Activated T-cell treated with anti-CD3 and anti-CD28 coated beads, Interleukin-2, amount 50 U/mL, for 48 hours (primary cell): ENCODE measurements at places on chromosomes 2 and 18.

DNA sequence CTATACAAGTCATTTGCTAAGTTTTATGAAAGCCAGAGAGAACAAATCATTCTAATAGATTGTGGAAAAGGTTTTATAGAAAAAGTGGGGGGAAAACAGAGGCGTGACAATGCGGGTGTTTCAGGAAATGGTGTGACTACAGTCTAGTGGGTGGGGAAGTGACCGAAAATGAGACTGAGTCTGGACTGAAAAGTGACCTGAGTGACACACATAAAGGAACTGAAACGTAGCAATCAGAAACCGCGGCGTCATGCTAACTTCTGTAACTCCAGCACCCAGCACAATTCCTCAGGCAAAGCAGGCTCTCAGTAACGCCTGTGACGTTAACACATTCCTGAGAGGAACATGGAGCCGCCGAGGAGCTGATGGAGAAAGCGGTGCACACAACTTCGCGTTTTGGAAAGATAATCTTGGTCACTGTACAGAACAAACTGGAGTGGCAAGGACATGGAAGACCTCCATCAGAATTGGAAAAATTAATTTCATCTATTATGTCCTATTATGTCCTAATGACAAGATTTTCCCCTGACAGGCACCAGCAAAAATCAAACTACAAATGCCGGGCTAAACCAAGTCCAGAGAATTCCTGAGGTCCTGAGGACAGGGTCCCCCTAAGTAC lies 1.4 kb upstream of the CD226 start:
- DNase-seq, result peak; percentile 76

- no peak for DNase-seq
Measured at GRCh38 chr2:144230448-144231085, 289.4 kb downstream of the ZEB2 start.

GRCh38 chr2:19541884-19542283 lies 183.5 kb upstream of the OSR1 start:
- DNase-seq, result no peak

- no peak for DNase-seq
Measured at GRCh38 chr18:22141211-22141610, 28.2 kb upstream of the GATA6 start.

- no peak for DNase-seq
Measured at GRCh38 chr2:234770031-234770506, 181.7 kb upstream of the SH3BP4 start.

- DNase-seq, result no peak
Measured at GRCh38 chr2:177316756-177317155, 52.2 kb upstream of the NFE2L2 start.

- no peak for DNase-seq
Measured at GRCh38 chr2:141125432-141125831, 1005.4 kb downstream of the LRP1B start.

- DNase-seq, result no peak
Measured at GRCh38 chr2:157843935-157844334, 32.2 kb downstream of the ACVR1 start.

DNA sequence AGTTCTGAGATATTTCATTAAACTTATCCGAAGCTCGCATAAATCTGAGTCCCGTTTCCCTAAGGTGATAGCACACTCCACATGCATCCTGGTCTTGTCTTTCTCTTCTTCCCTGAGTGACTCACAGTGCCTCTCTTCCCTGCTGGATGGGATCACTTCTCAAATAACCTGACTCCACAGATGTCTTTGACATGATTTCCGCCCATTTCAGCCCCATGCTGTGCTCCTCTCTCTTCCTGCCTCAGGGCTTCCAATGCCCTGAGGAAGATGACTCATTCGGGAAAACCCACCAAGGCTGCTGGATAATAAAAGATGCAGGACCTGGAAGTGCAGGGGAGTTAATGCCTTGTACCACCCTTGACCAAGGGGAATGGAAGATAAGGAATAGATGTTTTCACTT lies 441.7 kb upstream of the SOX11 start:
- DNase-seq, result no peak

DNA sequence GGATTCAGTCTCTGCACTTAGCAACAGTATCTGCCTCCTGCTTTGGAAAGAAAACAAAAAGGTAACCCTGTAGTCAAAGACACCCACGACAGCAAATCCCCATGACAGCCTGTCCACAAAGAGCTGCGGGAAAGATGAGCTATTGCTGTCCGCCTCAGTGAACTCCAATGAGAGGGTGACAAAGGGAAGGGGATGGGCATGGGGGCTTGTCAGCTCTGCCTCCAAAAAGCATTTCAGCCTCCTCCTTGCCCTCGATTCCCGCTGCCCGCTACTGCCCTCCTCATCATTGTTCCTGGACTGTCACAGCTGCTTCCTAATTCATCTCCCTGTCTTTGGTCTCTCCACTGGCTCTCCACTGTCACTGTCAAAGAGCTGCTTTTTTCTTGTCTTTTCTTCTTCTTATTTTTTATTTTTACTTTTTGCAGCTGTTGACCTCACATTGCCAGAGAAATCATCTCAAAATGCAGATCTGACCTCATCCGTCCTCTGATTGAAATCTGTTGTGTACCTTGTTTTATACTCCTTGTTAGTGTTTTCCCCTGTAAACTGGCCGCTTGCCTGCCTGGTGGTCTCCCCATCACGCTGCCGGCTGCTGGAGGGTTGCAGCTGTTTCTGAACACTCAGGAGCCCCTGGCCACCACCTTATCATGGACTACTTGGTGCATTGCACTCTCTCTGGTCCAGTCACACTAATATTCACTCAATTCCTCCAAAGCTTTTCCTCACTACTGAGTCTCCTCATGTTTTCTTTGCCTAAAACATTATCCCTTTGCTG lies 7.9 kb upstream of the E2F6 start:
- DNase-seq, result no peak

GRCh38 chr2:55399815-55400214 lies 19.8 kb downstream of the CCDC88A start:
- DNase-seq, result no peak

DNA sequence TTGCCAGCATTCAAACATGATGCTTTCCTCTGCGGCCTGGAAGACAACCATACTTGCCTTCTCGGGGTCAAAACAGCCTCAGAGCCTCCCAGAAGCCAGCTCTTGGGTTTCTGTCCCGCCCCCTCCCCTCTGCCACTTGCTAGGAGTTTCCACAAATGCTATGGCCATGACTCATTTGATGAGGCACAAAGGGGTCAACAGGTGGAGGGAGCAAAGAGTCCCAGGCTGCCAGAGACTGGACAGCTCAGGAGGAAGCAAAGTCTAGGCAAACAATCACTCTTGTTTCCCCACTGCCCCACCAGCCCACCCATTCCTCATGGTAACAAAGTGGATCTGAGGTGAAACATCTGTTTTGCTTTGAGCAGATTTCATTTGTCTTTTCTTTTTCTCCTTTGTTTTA lies 551.1 kb downstream of the TNS1 start:
- no peak for DNase-seq

GRCh38 chr2:48391616-48392015 lies 138.3 kb upstream of the STON1 start:
- DNase-seq, result no peak

GRCh38 chr2:236394571-236394970 lies 130.4 kb upstream of the ASB18 start:
- DNase-seq, result no peak

DNA sequence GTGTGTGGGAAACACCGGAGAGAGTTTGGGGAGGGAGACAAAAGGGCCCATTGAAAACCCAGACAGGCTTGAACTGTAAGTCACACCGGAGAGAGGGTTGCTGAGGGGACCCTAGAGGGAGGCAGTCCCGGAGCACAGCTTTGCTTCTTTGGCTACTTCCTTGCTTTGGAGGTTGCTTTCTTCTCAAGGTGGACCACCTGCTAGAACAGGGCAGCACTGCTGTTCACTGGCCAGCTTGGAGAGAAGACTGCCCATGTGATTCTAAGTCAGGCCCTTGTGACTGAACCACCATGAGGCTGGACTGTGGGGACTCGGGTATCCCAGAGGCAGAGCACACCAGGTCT lies 4.4 kb downstream of the ACTG2 start:
- DNase-seq, result no peak

GRCh38 chr18:74513883-74514205 lies 17.7 kb downstream of the CNDP2 start:
- DNase-seq, result no peak

DNA sequence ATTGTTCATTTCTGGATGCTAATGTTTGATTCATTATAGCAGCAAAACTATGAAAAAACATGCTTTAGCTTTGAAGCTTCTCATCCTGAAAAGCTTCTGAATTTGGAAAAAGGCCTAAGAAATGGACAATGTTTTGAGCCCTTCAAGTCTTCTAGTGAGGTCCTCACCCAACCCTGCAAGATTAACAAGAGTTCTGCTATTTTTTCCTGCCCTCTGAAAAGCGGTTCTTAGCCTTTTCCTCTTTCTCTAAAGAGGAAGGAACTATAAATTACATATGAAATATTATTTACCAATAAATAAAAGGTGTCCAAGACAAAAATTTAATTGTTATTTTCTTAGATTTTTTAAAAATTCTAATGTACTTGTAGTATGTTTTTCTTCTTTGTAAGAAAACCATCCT lies 19.9 kb upstream of the CDH19 start:
- no peak for DNase-seq

DNA sequence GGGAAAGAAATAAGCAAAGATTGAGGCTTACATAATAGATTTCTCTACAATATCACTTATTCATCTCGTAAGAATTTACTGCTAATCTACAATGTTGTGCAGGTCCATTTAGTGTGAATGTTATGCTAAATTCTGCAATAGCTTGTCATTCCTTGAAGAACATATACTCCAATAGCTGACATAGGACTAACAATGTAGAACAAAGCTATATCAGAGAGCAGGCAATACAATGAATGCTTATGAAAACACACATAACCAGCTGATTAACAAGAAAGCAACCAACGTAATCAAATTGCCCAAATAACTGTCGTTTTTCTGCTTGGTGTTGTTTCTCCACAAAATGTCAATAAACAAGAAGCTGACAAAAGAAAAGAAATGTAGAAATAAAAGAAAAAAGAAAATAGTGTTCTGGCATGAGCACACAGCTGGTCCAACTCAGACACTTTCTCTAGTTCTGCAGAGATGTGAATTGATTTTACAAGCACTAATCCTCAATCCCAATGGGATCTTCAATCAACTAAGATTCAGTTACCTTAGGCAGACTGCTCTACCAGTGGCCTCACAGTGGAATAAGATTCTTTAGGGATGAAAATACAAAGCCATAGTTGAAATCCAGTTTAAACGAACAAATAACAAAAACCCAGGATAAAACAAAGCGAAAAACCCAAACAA lies 1024.7 kb upstream of the PIK3C3 start:
- DNase-seq, result no peak

- no peak for DNase-seq
Measured at GRCh38 chr2:72827487-72827886, 1.7 kb upstream of the EXOC6B start.

DNA sequence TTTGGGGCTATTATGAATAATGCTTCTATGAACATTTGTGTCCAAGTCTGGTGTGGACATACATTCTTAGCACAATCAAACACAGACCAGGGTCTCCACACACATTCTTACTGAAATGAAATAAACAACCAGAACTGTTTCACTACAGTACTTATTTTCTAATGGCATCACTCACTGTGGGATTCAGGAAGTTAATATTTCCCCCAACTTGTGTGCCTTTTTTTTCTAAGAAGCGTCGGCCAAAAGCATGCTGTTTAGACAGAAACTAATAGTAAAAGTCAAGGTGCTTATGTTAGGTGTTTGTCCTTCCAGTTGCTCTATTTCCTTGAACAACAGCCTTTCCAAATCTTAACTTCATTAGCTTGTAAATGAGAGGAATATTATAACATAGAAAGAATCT lies 117.6 kb downstream of the DOCK10 start:
- DNase-seq, result no peak

DNA sequence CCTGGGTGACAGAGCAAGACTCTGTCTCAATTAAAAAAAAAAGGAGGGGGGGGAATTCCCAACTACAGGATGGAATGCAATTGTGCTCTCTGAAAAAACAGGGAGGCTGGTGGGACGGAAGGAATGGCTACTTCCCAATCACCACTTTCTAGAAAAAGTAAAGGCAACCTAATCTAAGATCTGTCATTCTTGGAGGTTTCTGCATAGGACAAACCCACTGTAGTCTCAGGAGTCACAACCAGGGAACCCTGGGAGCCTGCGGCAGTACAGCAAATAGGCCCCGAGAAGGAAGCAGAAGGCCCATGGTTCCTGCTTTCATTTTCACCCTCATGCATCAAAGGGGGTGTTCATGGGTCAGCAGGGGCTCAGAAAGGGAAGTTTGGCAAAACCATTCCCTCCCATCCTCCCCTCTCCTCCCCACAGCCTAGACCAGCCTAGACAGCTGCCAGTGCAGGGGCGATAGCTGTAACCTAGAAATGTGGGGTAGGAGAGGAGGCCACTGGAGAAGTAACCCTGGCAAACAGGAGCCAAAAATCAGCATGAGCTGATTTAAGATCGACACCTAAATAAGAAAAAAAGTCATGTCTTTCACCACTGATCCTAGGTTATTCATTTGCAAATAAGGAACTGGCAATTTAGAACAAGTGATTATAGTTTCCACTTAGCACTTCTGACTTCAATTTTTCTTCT lies 48.0 kb downstream of the TRABD2A start:
- DNase-seq, result peak; percentile 44

DNA sequence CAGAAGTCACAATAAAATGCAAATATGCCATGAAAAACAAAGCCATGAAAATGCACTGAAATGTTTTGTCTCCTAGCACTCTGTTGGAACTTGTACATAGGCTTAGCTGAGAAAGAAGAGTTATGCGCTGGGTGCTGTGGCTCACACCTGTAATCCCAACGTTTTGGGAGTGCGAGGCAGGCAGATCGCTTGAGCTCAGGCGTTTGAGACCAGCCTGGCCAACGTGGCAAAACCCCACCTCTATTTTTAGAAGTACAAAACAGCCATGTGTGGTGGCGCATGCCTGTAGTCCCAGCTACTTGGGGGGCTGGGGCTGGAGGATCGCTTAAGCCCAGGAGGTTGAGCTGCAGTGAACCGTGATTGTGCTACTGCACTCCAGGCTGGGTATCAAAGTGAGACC lies 39.9 kb downstream of the IRS1 start:
- no peak for DNase-seq

DNA sequence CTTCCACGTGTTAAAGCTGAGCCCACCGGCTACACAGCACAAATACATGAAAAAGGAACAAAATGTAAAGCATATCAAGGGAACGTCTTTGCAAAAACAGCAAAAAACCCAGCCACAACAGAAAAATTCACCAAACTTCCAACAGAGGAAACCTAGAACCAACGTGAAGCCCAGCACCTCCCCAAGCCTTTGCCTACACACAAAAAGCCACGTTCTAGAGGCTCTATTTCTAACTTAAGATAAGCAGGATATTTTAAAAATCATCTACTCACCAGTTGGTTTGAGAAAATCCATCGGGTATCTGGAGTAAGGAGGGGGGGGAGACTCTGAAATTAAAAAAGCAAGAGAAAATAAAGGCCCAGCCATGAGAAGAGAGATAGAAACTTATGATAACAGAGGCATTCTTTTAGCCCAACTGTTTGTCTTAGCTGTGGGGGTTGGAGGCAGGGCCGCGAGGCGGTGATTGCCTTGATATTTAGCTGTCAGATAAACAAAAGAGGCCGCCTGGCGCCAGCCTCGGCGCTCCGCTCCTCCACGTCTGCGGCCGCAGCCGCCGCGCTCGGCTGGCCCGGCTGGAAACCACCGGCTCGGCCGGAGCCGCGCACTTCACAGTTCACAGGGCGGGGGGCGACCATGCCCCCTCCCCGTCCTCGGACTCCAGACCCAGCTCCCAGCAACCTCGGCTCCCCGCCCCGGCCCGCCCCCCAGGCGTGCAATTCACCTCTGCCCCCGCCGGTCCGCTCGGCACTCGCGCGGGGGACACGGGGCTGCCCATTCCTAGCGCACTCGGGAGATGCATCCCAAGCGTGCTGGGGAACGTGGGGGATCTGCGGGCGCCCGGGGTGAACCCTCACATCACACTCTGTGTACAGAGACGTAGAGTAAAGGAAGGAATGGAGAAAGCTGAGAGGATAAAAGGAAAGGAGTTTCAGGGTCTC lies 2.4 kb downstream of the SMAD7 start:
- peak; percentile 58 for DNase-seq
